ENCODE measurements at places on chromosomes 2 and 18. TPM values are rescaled to one million over a fixed set of nuclear protein-coding genes. Genes with fewer than 3 reads are reported as not detected.

The LHCGR gene
- polyA plus RNA-seq, result not detected

The DNAH6 gene
- 0.02 TPM for polyA plus RNA-seq

The CELF4 gene
- polyA plus RNA-seq, result not detected

The RAB27B gene
- 0.47 TPM for polyA plus RNA-seq

The CREB1 gene
- 10.1 TPM for polyA plus RNA-seq

The ZRANB3 gene
- 6.6 TPM for polyA plus RNA-seq

The G6PC2 gene
- polyA plus RNA-seq, result not detected

The ZBTB7C gene
- 0.02 TPM for polyA plus RNA-seq

The CD207 gene
- not detected for polyA plus RNA-seq

DNA sequence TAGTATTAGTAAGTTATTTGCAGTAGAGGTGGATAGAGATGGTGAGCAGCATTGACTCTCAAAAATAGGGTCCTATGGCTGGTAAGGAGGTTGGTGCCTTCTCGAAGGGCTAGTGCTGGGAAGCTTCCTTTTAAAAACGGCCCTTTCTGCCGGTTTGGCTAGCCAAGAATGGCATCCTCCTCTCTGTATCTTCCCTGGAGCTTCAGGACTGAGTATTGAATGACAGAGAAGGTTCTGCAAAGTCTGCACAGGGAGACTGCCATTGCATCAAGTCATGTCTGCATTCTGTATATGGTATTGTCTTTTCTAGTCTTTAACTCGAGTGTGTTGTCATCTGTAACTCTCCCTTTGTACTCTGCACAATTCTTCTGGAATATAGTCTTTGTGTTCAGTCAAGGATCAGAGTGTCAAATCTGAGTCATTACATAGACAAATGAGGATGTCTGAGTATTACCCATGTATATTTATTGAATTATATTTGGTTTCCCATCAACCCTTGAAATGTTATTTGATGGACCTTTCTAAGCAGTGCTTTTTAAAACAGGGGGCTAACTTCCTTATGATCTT is 1.1 kb downstream of the LDLRAD4 start:
- DNase-seq, result no peak

GRCh38 chr2:165434865-165435496 is 34.5 kb upstream of the CSRNP3 start:
- DNase-seq, result no peak

GRCh38 chr2:158529379-158530259 is 72.9 kb downstream of the PKP4 start:
- peak; percentile 51 for DNase-seq

- no peak for DNase-seq
These were observed 379.3 kb upstream of the VWC2L start for GRCh38 chr2:214031566-214031965.

DNA sequence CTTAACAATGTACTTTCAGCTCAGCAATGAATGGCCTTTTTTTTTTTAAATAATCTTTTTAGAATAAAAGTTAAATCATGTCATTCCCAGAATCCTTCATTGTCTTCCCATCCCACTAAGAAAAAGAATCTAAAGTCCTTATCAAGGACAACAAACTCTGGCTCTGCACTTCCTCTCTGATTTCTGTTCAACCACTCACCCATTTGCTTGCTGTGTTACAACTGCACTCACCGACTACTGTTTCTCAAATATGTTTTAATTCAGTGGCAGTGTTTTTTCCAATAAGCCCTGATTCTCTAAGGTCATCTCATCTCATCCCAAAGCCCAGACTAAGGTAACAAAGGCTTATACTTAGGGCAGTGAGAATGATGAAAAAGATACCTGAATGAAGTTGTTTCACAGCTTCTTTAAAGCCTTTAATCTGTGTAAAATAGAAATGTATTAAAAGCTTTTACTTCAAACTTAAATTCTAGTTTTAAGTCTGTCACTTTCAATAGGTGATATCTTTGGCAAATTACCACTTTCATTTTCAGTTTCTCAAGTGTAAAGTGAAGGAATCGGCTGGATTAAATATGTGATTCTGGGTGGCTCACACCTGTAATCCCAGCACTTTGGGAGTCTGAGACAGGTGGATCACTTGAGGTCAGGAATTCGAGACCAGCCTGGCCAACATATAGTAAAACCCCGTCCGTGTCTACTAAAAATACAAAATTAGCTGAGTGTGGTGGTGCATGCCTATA is 87.6 kb downstream of the RBBP8 start:
- DNase-seq, result no peak

DNA sequence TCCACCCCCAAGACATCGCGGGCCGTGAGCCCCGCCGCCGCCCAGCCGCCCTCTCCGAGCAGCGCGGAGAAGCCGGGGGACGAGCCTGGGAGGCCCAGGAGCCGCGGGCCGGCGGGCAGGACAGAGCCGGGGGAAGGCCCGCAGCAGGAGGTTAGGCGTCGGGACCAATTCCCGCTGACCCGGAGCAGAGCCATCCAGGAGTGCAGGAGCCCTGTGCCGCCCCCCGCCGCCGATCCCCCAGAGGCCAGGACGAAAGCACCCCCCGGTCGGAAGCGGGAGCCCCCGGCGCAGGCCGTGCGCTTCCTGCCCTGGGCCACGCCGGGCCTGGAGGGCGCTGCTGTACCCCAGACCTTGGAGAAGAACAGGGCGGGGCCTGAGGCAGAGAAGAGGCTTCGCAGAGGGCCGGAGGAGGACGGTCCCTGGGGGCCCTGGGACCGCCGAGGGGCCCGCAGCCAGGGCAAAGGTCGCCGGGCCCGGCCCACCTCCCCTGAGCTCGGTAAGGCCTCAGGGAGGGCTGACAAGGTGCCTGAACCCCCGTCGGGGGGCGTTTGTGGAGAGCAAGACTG is 14.2 kb downstream of the SPEG start:
- DNase-seq, result no peak

GRCh38 chr2:218713922-218714321 is 3.3 kb downstream of the TTLL4 start:
- no peak for DNase-seq

- peak; percentile 62 for DNase-seq
These were observed 118.8 kb downstream of the MGAT5 start for GRCh38 chr2:134372611-134373131.

GRCh38 chr2:137980459-137980858 is 16.2 kb downstream of the HNMT start:
- DNase-seq, result peak; percentile 11

GRCh38 chr2:235301202-235302076 is 192.4 kb upstream of the AGAP1 start:
- no peak for DNase-seq

DNA sequence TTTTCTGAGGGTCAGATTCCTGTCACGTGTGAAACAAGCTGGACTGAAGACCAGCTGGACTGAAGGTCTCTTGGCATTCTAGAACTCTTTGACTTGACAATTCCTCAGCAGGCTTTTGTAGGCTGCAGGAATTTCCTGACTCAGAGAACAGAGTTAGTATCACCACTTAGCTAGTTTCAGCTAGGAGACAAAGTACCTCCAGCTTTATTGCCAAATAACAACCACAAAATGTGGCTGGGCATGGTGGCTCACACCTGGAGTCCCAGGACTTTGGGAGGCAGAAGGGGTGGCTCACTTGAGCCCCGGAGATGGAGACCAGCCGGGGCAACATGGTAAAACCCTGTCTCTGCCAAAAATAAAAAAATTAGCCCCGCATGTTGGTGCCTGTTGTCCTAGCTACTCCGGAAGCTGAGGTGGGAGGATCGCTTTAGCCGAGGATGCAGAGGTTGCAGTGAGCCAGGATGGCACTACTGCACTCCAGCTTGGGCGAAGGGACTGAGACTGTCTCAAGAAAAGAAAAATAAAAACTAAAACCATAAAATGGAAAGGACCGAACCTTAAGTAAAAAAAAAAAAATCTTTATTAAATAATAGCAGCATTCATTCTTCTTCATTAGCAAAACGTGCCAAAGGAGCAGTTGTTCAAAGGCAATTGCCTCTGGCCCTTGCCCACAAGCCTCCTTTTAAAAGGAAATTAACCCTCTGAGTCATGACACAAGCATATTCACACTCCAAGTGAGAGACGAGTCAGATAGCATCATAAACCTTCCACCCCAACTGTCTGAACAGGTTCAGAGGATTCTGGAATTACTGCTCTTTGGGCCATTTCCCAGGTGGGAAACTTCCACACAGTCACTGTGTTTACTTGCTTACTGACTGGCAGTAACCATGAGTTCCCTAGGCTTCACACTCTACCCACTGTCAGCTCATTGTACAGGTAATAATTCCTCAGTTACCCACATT is 88.9 kb downstream of the MYL12B start:
- peak; percentile 96 for DNase-seq

- peak; percentile 97 for DNase-seq
These were observed 144.6 kb upstream of the SPRED2 start for GRCh38 chr2:65576861-65577601.

GRCh38 chr2:219289537-219290361 is 10.6 kb downstream of the DNAJB2 start:
- DNase-seq, result peak; percentile 66

GRCh38 chr2:127320586-127321275 is 26.8 kb upstream of the ERCC3 start:
- DNase-seq, result no peak

GRCh38 chr2:199220920-199221319 is 236.8 kb downstream of the SATB2 start:
- DNase-seq, result no peak

Measured in foreskin keratinocyte (primary cell).